M059J (cell line): ENCODE measurements at places on chromosomes 7 and 10.
A peak's percentile ranks its signal among the peaks of the same experiment; 100 is the strongest.

- DNase-seq, result peak; percentile 27
These were observed 39.4 kb upstream of the SLC25A13 start for GRCh38 chr7:96361116-96361857.

GRCh38 chr7:130668258-130669084 lies at the start of gene COPG2:
COPG2 (minus strand) TSS chr7:130668748; CDS start chr7:130668668, 80 bp downstream.
- DNase-seq, result peak; percentile 83

- DNase-seq, result no peak
These were observed 183.2 kb upstream of the TRIM24 start for GRCh38 chr7:138276891-138277290.

- DNase-seq, result peak; percentile 53
These were observed 35.4 kb upstream of the GPAM start for GRCh38 chr10:112218960-112219359.

- DNase-seq, result no peak
These were observed 44.4 kb downstream of the TACR2 start for GRCh38 chr10:69372126-69372980.
